Lower leg skin (tissue), 4 donors: ENCODE measurements at places on chromosomes 11 and 22. TPM values are rescaled to one million over a fixed set of nuclear protein-coding genes. Genes with fewer than 3 reads are reported as not detected.
A peak's percentile ranks its signal among the peaks of the same experiment; 100 is the strongest.

E2F8 gene
- total RNA-seq: 0.57 TPM

GRCh38 chr11:83152264-83152663 lies 4.7 kb upstream of the PCF11 start:
- no peak for DNase-seq

DNA sequence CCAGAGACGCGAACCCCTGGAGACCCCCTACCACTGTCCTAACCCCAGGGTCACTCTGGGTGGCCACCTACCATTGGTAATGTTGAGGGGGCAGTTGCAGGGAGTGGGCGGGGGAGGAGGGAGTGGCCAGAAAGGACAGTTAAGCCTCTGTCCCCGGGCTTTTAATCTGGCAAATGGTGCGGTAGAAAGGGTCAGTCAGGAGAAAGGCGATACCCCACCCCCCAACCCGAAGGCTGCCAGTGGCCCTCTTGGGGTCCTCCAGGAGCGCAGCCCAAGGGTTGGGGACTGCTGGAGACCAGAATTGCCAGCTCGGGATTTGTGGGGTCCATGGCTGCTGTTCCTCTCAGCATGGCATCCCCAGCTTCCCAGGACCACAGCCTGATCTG lies 742 bp downstream of the P2RY2 start:
- DNase-seq: no peak

SYTL2 gene
- total RNA-seq: 7.4 TPM

DNA sequence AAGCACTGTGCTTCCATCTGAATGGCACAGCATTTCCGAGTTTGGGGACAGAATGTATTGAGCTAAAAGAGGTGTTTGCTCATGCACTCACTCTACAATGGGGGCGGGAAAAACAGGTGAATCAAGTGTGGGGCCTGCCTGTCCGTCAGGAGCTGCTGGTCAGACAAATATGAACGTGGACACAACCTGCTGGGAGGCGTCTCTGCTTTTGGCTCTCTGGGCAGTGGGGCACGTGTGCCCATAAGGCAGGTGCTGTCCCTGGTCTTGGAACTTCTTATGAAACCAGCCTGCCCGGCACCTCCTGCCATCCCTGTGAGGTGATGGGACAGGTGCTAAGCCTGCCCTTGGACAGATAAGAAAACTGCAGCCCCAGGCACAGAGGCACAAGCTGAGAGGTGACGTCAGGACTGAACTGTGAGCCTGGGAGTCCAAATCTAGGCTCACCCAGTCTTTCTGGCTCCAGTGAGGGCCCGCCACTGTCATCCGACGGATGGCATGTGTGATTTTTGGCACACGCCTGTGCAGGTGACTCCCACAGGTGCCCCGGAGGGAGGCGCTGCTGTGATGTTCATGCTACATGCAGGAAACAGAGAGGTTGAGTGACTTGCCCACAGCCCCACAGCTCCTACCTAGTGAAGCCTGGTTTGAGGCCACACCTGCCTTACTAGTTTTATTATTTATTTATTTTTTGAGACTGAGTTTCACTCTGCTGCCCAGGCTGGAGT lies 51.6 kb downstream of the SMIM38 start:
- DNase-seq: peak; percentile 72

ARHGAP20 gene
- 1.9 TPM for total RNA-seq

HORMAD2 gene
- total RNA-seq: not detected

TMEM41B gene
- total RNA-seq: 39.3 TPM

DNA sequence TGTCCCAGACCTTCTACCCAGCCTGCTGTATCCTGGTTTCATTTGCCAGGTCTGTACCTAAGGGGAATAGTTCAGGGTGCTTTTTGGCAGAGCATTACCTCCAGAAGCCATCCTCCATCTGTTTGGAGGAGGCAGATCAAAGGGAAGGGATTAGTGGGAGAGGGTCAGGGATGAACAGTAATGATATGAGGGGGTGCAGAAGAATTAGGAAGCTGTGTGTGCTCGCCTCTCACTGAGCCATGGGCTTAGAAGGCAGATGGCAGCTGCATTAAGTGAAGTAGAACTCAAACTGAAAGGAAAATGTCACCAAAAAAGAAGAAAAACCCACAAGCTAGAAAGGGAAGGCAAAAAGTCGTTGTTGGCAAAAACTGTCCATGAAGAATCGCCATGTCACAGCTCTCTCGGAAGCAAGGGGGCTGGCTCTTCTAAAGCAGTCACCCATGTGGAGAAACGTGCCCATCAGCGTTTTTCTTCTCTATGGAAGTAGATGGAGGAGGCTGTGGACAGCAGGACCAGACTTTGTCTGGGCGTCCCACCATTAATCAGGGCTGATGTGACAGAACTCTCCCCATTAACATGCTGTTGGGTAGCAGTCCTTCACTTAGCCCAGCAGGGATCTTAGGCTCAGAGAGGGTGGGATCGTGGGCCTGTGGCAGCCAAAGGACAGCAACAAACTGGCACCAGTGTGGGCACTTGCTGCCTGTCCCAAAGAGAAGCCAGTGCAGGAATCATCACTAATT lies 46.8 kb downstream of the CEP164 start:
- no peak for DNase-seq

GRCh38 chr11:21038801-21039200 lies 369.4 kb downstream of the NELL1 start:
- DNase-seq: no peak

OR1S2 gene
- total RNA-seq: not detected

- no peak for DNase-seq
These were observed 12.9 kb upstream of the ARHGAP42 start for GRCh38 chr11:100674212-100674611.

GRCh38 chr11:12148882-12149281 lies 38.5 kb downstream of the MICAL2 start:
- DNase-seq: no peak

DNA sequence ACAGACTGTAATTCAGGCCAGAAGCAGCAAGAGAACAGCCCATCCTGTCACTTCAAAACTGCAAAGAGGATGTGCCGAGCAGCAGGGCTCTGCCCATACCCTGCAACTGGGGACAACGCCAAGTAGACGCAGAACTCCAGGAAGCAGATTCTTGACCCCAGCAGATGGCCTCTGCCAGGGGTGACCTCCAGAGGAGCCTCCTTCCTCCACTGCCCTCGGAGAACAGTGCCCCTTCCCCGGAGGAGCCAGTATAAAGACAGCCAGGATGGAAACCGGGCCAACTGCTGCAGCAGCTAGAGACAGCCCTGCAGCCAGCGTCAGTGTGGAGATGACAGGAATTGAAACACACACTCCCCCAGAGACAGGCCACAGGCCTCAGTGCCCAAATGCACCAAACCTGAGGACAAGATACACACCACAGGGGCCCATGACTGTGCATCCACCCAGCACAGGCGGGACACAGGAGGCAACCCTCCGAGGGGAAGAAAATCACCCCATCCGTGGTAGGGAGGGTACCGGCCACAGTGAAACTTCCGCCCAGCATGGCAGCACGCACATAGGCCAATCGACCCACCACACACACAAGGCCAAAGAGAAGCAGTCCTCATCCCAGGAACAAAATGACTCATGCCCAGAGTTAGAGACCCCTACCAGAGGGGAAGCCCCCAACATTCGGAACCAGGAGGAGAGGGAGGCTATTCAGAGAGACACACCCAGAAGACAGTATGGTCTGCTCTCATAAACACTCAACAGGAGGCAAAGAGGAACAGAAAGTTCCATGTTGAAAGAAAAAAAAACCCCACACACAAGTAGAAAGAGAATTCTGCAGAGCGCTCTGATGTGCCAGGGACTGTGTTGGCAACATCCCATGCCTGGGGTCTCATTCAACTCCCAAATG lies 5.6 kb downstream of the AHNAK start:
- DNase-seq: no peak

ATL3 gene
- total RNA-seq: 66.3 TPM

DNA sequence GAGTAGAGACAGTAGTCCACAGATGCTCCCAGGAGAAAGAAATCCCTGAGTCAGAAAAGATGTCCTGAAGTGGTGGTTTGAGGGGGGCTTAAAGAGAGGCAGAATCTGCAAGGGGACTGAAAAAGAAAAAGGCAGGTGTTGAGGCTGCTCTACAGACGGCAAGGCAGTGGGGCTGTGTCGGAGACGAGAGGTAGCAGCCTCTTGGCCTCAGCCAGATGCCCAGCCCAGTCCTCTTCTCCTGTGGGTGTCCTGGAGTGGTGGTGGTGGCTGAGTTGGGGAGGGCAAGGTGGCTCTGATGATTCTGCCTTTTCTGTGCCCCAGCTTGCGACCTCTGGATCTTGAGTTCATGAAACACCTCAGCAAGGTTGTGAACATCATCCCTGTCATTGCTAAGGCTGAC lies 9.3 kb upstream of the WBP2NL start:
- no peak for DNase-seq

GRCh38 chr22:46272762-46273431 lies 5.1 kb downstream of the TTC38 start:
- peak; percentile 82 for DNase-seq

GRCh38 chr11:117986981-117987574 lies 884 bp downstream of the IL10RA start:
- DNase-seq: no peak

GRCh38 chr22:37080438-37080837 lies 28.9 kb downstream of the KCTD17 start:
- DNase-seq: no peak

DNA sequence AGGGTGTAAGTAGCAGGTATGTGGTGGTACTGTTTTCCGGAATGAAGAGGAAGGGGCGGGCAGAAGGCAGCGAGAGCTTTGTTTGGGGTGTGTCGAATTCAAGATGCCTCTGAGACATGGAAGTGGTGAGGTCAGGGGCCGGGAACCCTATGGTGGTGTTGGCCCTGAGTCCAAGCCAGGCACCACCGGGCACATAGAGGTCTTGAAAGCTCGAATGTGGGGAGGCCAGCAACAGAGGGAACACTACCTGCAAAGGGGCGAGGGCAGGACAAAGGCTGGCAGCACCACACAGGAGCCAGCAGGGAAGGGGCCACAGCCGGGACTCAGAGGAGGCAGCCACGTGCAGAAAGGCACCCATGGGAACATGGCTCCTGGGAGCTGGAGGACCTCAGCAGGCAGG lies 57.8 kb downstream of the CDKN1C start:
- DNase-seq: no peak

DNA sequence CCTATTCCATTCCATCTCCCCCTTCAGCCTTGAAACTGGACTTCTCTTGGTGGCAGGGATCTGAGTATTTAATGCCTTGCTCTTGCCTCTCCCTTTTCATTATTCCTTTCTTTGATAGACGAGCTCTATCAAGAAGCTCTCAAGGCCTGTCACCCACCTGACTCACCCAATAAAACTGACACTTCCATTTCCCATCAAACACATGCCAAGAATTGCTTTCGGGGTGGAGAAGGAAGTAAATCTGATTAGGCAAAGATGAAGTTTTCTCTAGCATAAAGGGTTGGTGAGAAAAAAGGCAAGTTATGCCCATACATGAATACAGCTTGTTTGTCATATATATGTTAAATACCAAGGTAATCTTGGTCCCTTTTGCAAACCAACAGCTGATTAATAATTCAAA lies 34.9 kb upstream of the MYEOV start:
- no peak for DNase-seq

PPFIBP2 gene
- total RNA-seq: 87.1 TPM

- no peak for DNase-seq
These were observed 88.3 kb downstream of the OSBP2 start for GRCh38 chr22:30783021-30783420.

GRCh38 chr11:15127341-15127740 lies 12.6 kb downstream of the INSC start:
- no peak for DNase-seq
